GM03348 (cell line): ENCODE measurements at places on chromosomes 2 and 18.

DNA sequence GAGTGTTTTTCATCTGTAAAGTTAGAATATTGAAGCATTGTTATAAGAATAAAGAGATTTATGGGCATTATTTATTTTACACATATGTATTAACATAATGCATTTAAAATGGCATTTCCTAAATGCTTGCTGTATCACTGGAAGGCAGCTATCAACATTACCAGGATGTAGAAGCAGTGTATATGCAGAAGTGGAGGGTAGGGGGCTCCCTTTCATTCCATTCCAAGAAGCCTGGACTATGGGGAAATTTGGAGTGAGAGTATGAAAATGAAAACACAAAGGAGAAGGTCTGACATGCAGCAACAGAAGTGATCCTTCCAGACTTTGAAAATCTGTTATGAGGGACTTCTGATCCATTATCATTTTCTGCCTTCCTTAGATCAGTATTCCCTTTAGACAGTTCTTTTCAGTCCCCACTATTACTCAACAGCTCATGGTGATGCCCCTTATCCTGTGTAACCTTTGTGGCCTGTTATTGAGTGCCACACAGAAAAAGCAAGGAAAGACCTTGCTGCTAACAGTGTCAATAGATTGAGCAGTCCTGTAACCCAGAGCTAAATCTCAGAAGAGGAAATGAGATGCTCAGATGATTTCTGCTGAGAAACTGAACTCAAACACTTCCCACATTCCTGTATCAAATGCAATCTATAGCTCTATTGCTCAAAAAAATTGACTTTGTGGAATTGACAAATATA is 216.6 kb downstream of the HNMT start:
- DNase-seq = no peak

- no peak for DNase-seq
These were observed 77.8 kb downstream of the SCN9A start for GRCh38 chr2:166297951-166298350.

- DNase-seq = no peak
These were observed 30.4 kb downstream of the TOGARAM2 start for GRCh38 chr2:29011418-29012060.

GRCh38 chr2:61792355-61792890 is 61.4 kb downstream of the FAM161A start:
- no peak for DNase-seq

- peak; percentile 88 for DNase-seq
These were observed 1.0 kb upstream of the AGBL5 start for GRCh38 chr2:27050281-27050995.

DNA sequence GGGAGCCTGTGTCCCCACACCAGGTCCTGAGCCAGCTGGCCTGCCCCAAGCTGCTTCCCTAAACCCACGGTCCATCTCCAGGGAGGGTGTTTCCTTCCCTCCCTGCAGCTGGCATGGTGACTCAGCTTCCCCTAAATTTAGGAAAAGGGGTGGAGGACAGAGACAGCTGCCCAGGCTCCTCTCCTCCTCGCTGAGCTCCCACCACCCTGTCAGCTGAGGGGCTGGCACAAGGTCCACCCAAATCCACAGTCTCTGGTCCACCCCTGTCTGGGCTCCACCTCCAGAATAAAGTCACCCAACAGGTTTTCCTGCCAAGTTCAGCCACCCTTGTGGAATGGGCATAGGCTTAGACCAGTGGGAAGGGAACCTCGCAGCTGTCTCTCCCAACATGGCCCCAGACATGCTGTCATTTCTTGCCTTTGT is 156.5 kb downstream of the TNS1 start:
- peak; percentile 33 for DNase-seq

DNA sequence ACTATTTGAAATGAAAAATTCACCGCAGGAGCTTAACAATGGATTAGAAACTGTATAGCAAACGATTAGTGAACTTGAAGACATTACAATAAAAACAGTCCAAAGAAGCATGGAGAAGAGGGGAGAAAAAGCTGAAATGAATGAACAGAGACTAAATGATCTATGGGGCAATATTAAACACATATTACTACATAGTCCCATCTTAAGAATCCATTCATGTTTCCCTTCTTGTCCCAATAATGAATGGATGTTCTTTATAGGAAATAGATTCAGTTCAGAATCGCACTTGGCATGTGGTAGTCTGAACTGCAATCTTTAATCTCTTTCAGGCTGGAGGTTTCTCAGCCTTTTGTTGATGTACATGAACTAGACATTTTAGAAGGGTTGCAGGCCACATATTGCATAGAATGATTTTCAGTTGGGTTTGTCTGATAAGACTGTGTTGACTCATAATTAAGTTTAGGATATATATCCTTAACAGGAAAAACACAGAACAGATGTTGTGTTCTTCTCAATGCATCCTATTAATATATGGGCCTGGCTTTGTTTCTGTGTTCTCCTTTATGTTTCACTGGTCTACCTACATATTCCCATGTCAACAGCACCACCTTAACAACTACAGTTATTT is 27.9 kb downstream of the CCDC88A start:
- no peak for DNase-seq

- DNase-seq = no peak
These were observed 41.0 kb upstream of the ASAP2 start for GRCh38 chr2:9165625-9166024.

DNA sequence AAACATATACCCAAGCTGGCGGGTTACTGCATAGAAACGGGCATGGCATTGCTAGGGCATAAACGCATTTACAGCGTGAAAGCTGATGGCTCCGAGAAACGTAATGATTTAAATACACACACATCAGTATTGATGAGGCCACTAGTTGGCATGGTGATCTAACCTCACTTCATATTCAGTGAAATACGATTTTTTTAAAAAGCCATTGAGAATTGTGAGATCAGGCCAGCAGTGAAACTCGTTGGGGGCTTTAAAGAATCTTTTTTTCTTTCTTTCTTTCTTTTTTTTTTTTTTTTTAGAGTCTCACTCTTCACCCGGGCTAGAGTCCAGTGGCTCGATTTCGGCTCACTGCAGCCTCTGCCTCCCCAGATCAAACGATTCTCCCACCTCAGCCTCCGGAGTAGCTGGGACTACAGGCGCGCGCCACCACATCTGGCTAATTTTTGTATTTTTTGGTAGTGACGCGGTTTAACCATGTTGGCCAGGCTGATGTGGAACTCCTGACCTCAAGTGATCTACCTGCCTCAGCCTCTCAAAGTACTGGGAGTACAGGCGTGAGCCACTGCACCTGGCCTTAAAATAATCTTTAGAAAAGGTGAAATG is 2.4 kb upstream of the SMAD7 start:
- DNase-seq = no peak

DNA sequence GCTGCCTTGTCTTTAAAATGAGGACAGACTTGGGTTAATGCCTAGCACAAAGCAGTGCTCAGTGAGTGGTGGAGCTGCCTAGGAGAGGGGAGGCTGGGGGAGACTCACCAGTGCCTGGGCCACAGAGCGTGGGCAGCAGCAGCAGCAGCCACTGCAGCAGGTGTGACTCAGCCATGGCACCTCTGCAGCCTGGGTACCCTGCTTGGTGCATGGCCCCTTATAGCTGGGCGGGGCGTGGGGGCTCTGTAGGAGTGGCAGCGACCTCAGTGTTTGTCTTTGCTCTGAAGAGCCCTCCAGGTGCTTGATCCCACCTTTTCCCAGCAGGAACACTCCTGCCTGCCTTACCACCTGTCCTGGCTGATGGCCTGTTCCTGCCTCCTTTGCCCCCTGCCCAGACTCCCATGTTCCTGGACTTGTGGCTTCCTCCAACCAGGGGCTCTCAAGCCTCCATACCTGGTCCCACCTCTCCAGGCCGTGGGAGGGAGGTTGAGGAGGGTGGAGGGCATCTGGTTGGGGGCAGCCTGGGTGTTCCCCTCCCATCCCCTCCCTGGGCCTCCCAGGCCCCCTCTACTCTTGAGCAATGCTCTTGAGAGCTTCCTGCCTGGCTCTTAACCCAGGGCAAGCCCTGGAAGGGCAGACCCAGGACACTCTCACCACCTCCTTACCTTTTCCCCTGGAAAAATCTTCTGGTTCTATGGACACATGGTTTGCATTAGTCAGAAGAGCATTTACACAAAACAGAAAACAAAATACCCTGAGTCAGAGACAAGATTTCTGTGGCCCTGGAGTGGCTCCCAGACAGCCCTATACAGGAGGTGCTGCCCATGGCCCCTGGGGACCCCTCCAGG is at the start of gene SFTPB:
SFTPB (minus strand) TSS at position 191 of the 848 bp plus-strand sequence; CDS start at position 175, 16 bp downstream.
- DNase-seq = peak; percentile 60

DNA sequence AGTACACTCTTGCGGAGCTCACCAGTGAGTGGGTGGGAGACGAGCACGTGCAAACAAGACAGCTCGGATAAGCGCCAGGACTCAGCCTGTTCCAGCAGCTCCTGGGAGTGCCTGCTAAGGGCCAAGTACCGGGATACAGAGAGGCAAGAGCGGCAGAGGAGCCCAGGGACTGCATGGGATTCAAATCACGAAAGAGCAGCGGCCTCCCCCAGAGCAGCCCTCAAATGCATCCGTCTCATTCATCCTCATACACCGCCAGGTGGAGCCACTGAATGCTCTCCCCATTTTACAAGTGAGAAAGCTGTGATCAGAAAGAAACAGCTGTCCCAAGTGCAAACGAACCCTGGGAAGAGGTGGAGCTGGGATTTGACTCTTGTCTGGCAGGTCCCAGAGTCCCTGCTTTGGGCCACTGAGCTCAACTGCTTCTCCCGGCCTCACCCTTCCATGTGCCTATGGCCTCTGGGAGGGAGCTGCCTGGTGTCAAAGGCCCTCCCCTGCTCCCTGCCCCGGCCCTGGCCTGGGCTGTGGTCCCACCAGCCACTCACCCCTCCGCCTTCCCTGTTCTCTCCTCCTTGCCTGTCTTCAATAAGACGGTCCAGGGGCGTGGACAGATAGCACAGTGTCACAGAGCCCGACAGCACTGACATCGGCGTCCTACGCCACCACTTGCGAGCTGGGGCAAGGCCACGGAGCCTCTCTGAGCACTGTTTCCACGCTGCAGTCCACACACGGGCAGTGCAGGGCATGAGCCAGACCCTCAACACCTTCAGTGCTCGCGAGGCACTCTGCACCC is 72.8 kb upstream of the TAF1B start:
- peak; percentile 88 for DNase-seq

DNA sequence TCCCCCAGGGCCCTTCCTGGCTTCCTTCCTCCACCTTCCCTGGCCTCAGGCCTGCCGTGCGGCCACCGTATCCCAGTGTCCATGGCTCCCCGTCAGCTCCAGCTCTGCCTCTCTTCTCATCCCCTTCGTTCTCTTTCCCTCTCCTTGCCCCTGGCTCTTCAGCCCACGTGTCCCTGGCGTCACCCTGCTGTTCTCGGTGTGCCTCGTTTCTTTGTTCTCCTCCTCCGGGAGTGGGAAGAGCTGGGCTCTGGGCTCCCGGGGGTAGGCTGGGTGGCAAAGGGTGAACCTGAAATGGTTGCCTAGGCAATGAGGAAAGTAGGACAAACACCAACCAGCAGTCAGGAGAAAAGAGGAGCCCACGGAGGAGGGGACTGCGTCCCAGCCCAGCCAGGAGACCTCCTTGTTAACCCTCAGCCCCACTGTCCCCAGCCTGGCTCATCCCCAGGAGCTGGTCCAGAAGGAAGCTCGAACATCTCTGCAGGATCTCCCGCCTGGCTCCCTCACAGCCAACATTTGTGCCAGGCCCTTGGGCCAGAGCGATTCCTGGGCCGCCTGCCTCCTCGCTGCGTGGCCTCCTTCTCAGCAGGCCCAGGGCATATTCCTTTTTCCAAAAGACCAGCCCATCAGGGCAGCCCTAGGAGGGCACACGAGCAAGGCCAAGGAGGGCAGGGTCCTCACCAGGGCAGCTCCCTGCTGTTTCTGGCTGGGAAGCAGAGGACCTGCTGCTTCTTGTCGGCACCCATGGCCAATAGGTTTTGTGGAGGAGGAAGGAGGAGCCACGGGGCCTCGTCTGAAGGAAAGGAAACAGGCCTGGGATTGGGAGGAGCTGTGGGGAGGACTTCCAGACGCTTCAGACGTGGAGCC is 30.9 kb upstream of the DNMT3A start:
- no peak for DNase-seq

GRCh38 chr2:167400546-167400945 is 512.3 kb downstream of the XIRP2 start:
- DNase-seq = no peak

- DNase-seq = peak; percentile 63
These were observed 29.6 kb upstream of the RNU4ATAC start for GRCh38 chr2:121501031-121501430.

DNA sequence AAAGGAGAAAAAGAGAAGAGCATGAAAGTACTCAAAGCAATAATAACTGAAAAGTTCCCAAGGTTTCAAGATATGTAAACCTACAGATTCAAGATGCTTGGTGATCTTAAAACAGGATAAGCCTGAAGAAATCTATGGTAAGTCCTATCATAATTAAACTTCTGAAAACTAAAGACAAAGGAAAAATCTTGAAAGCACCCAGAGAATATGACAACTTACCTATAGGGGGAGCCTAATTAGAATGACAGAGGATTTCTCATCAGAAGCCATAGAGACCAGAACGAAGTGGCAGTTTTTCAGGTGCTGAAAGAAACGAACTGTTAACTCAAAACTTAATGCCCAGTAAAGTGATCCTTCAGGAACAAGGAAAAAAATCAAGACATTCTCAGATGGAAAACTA is 59.7 kb downstream of the XDH start:
- no peak for DNase-seq

DNA sequence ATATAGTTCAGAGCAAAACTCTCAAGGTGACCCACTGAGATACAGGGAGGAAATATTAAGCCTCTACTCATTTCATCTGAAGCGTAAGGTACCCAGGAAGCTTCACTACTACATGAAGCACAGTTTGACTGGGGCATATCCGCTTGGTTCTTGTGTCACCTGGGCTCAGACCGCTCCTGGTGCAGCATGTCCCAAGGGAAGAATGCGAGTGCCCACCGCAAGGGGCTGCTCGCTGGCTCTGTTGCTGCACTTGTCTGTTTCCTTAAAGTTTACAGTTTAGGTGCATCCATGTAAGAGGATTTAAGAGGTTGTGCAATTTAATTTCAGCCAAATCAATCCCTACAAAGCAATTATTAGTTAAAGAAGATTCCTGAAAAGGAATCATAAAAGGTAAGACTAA is 507.8 kb downstream of the FBXO15 start:
- DNase-seq = no peak

GRCh38 chr2:158138255-158138654 is 36.6 kb downstream of the UPP2 start:
- DNase-seq = no peak

DNA sequence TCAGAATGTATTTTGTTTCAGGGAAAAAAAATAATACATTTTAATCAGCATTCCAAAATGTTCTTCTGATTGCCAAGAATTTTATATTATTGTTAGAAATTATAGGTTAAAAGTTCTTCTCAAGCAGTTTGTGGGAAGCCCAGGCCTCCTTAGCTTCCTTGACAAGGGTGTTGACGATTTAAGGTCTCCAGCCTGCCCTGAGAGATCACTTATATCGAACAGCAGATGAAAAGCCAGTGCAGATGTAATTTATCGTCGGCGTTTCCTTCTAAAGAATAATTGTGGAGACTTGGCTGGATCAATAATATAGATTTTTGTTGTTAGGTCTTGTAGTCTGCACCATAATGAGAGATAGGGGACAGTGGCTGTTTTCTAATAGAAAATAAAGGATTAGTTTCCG is 280.6 kb downstream of the ZNF407 start:
- DNase-seq = no peak

- peak; percentile 39 for DNase-seq
These were observed 2.7 kb upstream of the TNS1 start for GRCh38 chr2:218005486-218005885.

GRCh38 chr18:13580991-13581390 is 145.4 kb downstream of the FAM210A start:
- no peak for DNase-seq

GRCh38 chr2:212991120-212991519 is 160.3 kb downstream of the IKZF2 start:
- DNase-seq = no peak

- DNase-seq = no peak
These were observed 260.6 kb upstream of the NT5C1B start for GRCh38 chr2:18849841-18850578.
